ENCODE measurements at places on chromosomes 1 and 21.

- DNase-seq = no peak
Measured at GRCh38 chr1:200694738-200695137, 25.0 kb upstream of the DDX59 start.

- DNase-seq = no peak
Measured at GRCh38 chr21:45555251-45555556, 13.0 kb upstream of the SLC19A1 start.

DNA sequence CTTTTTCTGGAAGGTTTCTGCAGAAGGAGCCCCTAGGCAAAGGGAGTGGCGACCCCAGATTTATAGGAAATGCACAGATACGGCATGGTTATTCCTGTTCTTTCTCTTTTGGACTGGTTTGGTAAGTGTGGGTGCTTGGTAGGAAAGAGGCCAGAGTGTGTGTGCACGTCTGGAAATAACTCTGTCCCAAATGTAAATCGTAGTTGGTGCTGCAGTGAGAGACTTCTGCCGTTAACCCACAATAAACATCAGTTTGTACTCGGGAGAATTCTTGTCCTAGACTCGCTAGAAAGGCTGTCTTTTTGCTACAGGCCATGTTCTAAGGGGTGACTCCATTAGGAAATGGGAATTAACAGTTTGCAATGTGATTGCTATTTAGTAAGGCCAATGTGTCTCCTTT, 779 bp downstream of the SLC44A3 start:
- no peak for DNase-seq

DNA sequence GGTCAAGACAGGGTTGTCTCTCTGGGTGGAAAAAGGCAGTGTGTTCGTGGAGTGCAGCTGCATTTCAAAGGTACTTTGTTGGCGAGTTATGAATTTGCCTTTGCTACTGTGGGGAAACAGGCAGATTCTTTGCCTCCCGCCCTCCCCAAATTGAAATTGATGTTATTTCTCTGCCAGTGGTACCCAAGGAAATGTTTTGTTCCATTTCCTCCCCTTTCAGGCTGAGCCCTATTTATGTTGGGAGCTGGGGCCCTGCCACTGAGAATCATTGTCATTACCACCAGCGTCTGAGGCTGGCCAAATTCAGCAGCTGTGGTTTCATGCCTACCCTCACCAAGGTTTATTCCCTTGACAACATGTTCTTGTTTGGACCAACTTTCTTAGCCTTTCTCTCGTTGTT, 48.5 kb upstream of the OLIG2 start:
- no peak for DNase-seq

DNA sequence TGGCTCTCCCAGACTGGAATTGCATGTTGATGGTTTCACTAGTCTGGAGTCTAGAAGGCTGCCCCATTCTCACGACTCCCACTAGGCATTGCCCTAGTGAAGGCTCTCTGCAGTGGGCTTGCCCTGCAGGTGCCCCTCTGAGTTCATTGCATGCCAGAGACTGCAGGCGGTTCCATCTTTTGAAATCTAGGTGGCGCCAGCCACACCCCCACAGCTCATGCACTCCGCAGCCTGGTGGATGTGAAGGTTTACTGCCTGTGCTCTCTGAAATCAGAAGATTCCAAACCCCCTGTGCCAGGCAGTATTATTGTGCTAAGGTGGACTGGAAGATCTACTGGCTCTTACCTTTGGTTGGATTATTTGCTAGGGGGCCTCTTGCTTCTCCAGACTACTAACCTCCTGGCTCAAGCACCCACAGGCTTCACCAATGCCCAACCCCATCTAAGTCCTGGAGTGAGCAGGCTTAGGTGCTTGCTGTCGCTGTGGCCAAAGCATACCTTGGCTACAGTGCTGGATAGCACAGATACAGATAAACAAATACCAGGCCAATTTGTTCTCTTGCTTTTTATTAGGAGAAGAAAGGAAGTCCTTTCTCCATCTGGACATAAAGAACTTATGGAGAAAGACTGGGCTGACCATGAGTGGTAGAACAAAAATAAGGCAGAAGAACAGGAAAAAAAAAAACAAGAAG, 83.5 kb upstream of the SIM2 start:
- no peak for DNase-seq

DNA sequence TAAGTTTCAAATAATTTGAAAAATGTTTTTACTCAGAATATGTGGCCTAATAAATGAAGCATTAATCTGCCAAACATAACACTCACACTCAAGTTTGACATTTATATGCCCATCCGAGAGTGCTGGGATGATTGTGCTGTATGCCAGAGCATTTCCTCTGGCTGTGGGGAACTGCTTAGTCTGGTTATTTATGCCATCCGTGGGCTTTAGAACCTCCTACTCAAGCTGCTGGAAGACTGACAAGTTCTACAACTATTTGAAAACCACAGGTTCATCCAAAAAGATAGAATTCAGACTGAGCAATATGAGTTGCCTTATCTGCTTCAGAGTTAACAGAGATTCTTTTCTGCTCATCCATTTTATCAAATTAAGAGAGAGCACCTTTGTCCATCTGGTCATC, 25.9 kb downstream of the PCNX2 start:
- no peak for DNase-seq

- DNase-seq = no peak
Measured at GRCh38 chr21:44650973-44651675, 3.3 kb downstream of the KRTAP12-4 start.

DNA sequence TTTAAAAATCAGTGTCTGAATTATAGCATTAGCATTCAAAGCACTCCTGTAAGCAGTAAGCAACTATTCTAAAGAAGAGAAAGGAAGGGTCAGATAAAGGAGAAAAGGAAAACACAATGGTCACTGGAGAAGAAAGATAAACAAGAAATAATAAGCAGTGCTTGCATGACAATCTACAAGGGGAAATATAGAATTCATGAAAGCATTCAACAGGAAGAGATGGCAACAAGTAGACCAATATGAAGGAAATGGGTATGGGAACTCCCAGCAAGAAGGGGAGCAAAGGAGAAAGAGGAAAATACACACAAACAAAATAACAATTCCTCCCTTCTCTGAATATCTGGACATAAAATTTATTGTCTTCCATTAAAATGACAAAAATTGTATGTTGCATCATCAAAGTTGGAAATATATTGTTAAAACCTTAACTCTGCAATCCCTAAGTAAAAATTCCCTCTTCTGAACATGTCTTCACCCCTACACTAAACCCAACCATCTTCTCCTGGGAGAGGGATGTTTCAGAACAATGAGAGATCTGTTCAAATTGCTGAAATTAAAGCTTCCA, 206.3 kb upstream of the SAMSN1 start:
- DNase-seq = no peak

- no peak for DNase-seq
Measured at GRCh38 chr1:232667094-232667777, 37.3 kb upstream of the SIPA1L2 start.

DNA sequence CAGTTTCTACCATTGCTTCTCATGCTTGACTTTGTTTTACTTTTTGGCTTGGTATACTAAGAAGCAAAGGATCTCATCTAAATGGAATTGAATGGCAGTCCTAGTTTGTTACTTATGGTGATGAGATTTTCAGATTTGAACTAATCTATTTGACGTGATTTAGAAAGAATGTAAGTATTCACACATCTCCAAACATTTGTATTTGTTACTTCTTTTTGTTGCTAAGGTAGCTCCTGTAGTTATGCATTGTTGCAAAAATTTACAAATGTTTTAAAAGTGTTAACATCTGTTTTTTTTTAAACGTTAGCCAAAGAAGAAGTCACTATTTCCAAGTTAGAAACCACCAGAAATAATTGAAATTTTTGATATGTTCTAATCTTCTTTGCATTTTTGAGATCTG, 222.5 kb downstream of the RPS6KC1 start:
- no peak for DNase-seq

GRCh38 chr1:211548321-211549091, 30.5 kb downstream of the SLC30A1 start:
- DNase-seq = no peak
